Cerebellar nuclear complex (tissue), 1 donor: ENCODE measurements at places on chromosomes 3 and 15.

DNA sequence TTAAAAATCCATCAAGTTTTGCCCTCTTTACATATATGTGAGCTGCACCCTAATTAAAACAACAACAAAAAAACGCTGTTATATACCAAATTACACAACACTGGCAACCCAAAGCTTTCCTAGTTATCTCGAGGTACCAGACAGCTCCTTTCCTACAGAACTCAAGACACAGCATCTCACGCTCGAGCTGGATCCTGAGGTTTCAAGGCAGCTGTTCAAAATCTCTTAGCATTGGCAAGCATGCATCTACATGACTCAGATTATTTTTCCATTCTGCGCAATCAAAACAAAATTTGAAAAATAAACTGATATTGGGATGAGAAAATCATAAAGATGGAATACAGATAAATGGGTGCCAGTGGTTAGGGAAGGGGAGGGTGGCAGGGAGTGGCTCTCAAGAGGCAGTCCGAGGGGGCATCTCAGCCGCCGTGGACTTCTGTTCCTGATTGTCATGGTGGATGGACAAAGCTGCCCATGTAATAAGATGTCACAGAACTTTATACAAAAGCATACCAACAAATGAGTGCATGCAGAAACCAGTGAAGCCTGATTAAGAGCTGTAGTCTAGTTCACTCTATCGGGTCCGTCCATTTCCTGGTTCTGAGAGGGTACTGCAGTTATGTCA is 91.5 kb downstream of the ADAMTS17 start:
- no peak for DNase-seq

- no peak for DNase-seq
Observed at GRCh38 chr3:160820022-160820421, 64.0 kb downstream of the PPM1L start.

DNA sequence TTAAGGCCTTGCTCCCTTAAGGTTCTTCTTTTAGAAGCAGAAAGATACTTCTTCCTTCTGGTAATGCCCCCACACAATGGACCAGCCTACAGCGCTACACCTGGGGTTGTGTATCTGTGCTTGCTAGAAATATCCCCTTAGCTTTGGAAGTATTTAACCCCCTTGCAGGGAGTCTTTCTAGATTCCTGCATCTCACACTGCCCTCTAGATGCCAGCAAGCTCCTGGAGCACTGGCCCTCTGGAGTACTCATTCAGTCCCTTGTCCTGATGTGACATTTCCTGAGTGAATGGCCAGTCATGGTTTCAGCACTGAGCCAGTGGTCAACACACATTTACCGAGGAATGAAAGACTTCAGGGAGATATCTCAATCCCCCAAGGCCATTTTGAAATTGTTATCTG is 30.4 kb upstream of the RBP2 start:
- DNase-seq, result no peak

DNA sequence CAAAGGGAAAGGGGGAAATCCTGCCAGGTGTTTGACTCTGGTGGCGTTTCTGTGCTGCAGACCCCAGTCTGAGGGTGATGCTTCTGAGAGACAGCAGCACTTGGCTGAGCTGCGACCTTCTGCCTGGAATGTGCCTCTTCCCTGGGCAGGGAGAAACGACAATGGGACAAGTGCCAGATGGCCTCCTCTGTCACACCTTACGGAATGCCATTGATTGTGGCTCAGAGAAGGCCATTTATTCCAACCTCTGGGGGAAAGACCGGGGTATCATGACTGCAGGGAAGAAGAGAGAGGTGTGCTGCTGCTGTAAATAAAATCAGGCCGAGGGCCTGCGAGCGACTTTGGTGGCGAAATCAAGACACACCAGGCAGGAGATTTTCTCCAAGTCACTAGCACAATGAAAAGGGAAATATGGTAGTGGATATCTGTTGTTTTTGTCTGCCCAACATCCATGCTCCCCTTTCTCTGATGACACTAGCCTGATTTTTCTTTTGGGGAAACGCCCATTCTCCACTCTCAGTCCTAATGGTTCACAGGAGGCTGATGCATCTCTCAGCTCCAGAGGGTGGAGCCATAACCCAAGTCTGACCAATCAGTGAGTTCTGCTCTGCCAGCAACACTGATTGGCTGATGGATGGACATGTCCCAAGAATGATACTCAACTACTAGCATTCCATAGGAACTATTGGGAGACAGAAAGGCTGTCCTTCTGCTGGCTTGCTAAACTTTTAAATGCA is 336.1 kb downstream of the FOXP1 start:
- DNase-seq, result no peak

- DNase-seq, result no peak
Observed at GRCh38 chr3:133531981-133532380, 41.5 kb upstream of the CDV3 start.

- no peak for DNase-seq
Observed at GRCh38 chr15:59976480-59977271, 27.4 kb upstream of the FOXB1 start.

DNA sequence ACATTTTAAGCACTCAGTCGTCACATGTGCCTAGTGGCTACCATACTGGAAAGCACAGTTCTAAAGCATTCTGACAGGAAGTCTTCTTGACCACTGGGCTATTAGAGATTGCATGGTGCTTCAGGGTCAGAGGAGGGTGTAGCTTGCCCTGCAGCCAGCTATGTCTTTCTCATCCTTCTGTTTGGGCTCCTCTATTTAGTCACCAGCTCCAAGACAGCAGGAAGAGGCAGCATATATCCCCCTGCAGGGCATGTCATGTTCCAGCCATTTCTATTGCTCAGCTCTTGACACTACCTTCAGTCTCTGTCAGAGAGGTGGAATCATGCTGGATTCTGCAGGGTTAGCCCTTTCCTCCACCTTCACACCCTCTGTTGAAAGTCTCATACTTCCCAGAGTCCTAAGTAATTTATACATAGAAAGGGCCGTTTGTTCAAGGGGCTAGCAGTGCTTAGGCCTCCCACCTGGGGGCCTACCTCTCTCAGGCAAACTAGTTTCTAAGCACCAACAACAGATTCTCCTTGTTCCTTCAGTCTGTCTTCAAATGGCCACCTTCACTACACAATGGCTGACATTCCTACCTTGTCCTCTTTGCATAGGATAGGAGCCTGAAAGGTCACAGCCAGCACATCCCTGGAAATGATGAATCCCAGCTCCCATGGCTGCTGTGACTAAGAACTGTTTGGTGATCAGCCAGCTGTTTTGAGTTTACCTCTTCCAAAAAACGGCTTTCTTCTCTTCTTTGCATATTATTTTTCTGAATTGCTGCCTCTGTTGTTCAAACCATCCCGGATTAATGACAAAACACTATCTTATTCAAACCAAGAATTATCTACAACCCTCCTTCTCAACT is 115.7 kb upstream of the BFSP2 start:
- DNase-seq, result no peak

DNA sequence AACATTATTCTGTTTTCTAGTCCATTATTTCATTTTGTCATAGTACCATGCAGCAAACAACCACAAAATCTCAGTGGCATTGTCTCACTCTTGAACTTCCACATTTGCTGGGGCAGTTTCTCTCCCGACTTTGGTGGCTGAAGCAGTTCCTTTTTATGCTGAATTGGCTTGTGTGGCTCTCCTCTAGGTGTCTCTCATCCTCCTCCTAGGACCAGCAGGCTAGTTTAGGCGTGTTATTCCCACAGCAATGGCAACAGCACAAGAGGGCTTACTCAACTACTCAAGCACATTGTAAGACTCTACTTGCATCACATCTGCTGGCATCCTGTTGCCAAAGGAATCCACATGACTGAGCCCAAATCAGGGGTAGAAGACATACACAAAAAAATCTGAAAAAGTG is 201.8 kb upstream of the KCNH8 start:
- no peak for DNase-seq

- DNase-seq, result no peak
Observed at GRCh38 chr15:94026458-94027304, 204.7 kb upstream of the MCTP2 start.

DNA sequence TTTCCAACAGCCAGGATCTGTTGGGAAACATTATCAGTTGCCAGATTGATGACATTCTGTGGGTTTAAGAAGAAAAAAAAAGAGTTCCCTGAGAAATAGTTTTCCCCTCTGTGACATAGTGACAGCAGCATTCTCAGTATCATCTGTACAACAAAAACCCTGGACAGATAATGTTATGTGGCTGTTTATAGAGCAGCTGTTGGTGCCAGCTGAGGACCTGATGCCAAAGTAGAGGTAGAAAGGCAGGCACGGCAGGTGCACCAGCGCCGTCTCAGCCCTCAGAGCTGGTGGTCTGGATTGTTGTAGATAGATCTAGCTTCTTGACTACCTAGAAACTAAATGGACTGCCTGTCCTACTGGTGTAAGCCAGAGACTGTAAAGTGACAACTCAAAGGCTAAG is 56.2 kb upstream of the FILIP1L start:
- no peak for DNase-seq

GRCh38 chr3:151356794-151357462 is 27.6 kb upstream of the P2RY13 start:
- DNase-seq, result no peak

- DNase-seq, result no peak
Observed at GRCh38 chr15:99696096-99696495, 37.1 kb downstream of the LYSMD4 start.
